DMS 273 treated with DMSO at 0.1 percent for 48 hours (cell line): ENCODE measurements at places on chromosomes 6 and 20.
A peak's percentile ranks its signal among the peaks of the same experiment; 100 is the strongest.

GRCh38 chr6:2978923-2979322, 7.6 kb upstream of the SERPINB6 start:
- DNase-seq: no peak

DNA sequence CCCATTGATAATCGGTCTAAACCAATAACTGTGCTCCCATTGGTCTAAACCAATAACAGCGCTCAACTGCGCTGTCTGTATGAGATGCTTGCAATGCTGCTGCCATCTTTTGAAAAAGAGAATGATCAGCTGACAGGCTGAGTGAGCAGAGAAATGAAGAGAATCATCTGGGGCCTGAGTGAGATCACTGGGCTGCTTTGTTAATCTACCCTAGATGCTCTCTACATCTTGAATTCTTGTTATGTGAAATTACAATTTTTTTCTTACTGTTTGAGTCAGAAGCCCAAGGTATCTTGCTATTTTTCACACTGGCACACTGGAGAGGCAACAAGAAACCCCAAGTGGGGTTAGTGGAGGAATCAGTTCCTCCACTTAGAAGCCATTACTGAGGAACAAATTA, 91.5 kb upstream of the GCM1 start:
- no peak for DNase-seq

DNA sequence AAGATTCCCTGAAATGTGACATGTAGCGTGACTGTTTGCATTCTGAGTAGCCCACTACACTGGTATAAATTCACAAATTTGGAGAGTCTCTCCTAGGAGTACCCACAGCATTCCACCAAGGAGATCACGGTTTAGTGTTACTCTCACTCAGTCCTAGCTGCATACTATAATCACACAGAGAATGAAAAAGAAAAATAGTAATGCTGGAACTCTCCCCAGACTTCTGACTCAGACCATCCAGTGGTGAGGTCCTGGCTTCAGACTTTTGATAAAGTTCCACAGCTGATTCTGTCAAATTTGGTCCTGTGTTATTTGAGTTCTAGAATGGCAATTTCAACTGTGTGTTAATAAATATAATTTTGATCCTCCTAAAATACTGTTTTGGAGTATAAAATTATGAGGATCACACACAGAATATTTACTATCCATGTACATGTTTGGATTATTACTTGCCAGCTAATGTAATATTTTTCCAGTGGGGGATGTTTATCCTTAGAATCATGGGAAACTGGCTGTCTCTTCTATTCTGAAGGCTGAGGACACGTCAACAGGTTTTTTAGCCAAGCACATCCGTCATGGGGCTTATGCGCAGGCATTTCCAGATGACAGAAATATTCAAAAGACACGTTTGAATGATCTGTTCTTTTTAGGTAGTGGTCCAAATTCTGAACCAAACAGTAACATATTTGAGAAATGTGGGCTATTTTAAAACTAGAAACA, 5.1 kb upstream of the KIAA0408 start:
- DNase-seq: no peak

DNA sequence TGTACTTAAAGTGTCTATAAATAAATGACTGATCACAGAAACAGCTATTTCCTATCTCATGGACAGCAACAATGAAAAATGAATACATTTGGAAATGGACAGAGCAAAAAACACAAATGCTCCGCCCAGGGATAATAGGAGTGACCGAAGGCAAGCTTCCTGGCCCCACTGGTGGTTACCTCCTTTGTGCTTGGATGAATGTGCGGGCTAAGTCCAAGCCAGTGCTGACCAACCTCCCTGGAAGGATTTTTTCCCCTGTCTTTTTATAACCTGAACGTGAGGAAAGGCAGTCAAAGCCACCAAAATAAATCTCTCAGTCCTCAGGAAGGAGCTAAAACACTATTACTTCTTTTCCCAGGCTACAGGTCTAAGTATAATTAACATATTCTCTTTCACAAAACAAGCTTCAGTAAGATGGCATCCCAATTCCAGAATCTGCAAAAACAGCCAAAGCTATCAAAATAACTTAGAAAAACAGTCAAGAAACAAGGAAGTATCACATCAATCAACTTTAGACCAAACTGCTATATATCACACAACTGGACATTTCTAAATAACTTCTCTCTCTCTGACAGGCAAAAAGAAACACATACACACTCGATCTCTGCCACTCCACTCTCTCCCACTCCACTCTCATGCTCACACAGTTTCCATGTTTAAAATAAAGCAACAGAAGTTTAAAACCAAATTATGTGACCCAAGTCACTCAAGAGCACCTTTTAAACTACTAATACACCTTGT, 10.0 kb downstream of the KIF16B start:
- DNase-seq: no peak

DNA sequence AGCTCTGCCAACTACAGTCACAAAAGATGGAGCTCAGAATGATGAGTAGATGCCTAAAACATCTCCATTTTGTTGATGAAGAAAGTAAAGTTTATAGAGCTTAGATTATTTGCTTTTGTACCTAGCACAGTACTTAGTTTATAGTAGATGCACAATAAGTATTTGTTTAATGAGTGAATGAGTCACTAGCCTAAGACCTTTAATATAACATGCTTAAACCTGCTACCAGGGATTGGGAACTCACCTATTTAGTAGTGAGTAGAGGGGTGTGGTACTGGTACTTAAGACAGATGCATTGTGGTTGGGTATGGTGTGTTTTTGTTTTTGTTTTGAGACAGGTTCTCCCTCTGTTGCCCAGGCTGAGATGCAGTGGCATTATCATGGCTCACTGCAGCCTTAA, 35.8 kb downstream of the TRIM38 start:
- DNase-seq: no peak

GRCh38 chr6:33430991-33431879, 11.4 kb downstream of the SYNGAP1 start:
- DNase-seq: no peak

- no peak for DNase-seq
Measured at GRCh38 chr6:3312604-3313231, 54.0 kb downstream of the PSMG4 start.

- no peak for DNase-seq
Measured at GRCh38 chr6:167268683-167269280, 22.3 kb upstream of the UNC93A start.

DNA sequence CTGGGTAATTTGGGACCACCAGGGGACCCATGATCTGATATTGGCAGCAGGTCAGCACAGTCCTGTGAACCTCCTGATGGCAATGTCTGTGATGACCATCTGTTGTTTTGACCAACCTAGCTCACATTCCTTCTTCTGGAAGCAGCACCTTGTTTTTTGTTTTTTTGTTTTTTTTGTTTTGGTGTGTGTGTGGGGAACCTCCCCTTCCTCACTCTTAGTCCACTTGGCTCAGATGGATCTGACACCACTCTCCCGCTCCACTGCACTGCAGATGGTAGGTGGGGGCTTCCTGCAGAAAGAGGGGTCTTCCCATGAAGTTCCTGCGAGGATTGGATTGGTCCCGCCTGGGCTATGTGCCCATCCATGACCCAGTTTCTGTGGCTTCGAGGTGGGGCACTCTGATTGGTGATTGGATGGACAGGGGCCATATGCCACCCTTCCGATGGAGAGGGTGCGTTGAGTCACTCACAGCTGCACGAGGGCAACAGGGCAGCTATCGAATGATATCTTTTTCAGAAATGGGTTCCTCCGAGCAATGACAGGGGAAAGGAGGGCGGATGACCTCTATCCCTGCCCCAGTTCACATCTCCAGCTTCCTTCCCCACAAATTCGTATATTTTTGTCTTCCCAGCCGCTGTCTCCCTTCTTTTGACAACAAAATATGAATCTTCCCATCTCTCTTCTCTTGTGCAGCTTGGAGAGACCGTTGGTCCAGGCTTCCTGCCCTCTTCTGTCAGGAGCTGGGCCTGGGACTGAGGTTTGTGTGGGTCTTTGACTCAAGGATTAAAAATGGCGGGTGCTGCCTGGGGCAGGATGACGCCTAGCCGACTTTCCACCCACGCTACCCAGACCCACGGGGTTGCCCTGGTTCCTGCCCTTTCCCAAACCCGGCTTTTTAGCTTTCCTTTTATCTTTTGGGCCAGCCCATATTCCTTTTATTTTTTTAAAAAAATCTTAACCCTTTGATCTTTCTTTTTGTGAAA, 132.1 kb upstream of the KCNG1 start:
- DNase-seq: peak; percentile 87

DNA sequence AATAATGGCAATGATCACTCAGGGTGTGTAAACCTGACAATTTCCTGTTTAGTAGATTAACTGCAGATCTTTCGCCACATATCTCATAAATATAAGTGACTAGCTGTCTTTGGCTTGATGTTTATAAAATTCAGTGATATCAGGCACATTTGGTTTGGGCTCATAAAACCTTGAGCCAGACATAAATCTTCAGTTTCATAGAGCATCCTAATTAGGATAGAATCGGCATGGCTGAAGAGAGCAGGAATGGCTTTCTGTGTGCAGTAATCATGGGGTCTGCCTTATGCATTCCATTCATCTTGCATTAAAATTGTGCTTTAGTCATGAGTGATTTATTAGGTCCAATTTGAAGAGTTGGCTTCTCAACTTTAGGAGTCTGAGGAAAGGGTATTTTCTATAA, 27.2 kb downstream of the AIG1 start:
- DNase-seq: no peak

DNA sequence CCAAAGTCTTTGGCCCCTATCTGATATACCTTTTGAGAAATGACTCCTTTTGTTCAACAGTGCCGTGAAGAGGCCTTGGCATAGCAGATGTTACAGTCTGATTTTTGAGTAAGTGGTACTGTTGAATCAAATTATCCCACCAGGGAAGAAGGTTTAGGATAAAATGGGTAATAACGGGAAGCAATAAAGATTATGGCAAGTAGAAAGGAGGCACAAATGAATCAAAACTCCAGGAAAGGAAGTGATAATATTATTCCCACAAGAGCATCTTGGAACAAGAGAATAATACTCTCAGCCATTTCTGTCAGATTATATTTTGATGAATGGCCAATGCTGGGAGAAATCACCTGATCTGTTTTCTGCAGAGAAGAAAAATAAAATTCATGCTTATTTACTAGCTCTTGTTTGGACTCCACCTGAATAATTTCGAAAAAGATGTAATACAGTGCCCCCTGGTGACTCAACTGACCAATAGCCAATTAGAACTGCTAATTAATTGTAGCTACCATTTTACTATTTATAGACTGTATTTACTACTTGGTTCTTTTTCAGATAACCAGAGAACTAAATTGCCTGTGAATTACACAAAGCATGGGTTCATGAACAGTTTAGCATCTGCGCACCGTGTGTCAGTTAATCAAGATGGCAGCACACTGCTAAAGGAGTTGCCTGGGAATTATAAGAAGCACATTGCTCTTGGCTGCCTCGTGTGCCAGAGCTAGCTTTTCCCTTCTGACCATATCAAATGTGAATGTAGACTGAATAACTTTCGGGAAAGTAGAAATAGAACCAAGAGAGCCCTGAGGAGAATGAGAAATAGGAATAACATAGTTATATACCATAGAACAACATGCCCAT, 78.5 kb upstream of the TRDN start:
- peak; percentile 9 for DNase-seq

DNA sequence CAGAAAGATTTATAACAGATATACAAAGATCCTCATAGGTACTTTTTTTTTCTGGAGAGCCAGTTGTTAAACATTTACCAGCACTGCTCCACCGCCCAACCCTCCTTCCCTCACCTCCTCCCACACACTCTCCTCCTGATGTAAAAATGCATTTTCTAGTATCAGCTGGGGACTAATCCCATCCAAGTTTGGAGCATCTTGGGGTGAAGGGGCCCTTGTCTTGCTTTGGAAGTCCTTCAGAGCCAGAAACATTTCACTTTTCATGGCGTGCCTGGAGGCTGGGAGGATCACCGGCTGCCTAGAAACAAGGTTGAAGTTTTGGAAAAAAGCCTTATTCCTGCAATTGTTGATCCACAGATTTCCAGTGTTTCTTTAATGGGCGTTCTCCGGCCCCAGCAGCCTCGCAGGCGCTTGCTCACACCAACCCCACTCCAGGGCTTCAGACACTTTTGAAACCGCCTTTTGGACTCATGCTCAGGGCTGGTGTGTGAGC, 165.1 kb upstream of the AFDN start:
- no peak for DNase-seq

GRCh38 chr6:50815436-50816114, 3.1 kb upstream of the TFAP2B start:
- DNase-seq: no peak

DNA sequence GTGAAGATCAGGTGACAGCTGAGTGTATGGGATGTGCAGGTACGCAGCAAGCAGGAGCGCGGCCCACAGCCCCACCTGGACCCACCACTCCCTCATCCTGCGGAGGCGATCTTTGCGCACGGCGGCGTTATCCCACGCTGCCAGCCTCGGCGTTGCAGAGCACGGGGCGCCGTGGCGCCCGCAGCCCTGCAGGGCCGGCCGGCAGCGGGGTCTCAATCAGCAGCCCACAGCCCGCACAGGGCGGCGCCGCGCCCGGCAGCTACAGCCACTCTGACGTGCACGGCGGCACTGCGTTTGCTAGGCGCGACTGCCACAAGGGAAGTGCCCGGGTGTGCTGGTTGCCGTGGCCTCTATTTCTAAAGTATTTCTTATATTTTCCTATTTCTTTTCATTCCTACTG, 46.9 kb downstream of the LAMA2 start:
- DNase-seq: no peak

DNA sequence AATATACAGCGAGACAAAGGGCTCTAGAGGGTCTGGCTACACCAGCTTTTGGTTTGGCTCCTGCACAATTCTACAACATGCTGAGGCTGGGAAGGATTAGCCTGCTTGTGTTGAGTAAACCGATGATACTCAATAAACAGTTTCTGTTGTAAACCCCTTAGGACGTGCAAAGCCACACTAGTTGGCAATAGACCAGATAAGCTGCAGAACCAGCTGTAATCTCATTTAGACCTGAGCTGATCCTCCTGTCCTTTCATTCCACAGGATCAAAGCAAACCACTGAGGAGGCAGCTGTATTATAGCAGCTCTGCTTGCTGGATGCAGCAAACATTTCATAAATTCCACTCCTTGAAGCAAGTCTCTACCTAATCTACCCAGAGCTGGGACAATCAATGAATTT, 79.7 kb downstream of the MMS22L start:
- DNase-seq: no peak

- no peak for DNase-seq
Measured at GRCh38 chr6:23097566-23097965, 528.2 kb downstream of the HDGFL1 start.

DNA sequence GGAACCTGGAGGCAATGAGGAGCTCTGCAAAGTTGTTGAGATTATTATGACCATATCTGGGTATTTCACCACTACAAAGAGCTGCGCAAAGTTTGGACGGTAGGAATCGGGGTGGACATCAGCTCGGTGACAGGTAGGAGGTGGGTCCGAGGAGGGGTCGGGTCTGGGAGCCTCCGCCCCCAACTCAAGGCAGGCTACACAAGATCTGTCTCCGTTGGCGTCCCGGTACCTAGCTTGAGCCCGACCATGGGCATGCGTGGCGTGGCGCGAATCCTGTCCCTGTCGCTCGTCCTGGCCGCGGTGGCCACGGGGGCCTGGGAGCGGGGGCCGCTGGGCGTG, 40.2 kb upstream of the ZNFX1 start:
- no peak for DNase-seq

DNA sequence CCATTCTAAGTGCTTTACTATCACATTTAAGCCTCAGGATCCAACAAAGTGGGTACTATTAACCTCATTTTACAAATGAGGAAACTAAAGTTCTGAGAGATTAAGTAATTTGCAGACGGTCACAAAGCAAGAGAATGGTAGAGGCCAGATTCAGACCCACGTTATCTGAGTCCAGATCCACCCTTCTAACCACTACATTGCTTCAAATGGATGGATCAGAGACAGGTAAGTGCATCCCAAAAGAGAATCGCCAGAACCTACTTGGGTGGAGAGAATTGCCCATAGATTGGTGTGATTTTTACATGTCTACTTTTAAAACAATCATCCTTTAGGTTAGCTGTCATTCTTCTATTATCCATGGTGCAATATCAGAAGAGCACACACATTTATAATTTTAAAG, 7.1 kb downstream of the MAN1A1 start:
- DNase-seq: no peak
